LoVo (cell line): ENCODE measurements at places on chromosomes 2 and 18.

DNA sequence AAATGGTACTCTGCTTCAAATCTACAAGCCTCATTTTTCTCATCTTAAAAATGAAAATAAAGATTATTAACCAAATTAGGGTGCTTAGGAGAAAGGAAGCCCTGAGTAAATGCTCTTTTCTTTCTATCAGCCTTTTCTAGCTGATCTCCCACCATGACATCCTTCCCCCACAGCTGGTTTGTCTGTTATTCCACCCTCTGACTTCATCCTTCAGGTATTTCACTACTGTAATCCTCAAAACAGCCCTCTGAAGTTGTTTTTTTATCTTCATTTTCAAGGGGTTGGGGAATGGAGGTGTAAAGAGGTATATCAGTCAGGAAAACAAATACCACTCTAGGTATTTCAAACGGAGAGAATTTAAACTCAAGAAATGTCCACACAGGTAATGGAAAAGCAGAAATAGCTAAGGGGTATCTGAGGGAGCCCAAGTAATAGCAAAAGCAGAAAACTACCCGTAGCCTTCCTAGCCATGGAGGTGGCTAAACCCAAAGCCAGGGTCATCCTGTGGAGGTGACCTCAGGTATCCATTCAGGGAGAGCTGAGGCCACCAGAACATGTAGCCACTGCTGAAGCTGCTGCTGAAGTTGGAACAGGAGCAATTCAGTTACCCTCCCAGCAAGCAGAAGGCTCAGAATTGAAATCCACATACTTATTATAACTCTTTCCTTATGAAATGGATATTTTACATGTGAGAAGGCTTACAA is 990.9 kb upstream of the ACVR2A start:
- DNase-seq = no peak

- no peak for DNase-seq
These were observed 7.1 kb upstream of the SOS1 start for GRCh38 chr2:39127973-39128372.

- DNase-seq = no peak
These were observed 213.0 kb upstream of the RAB6C start for GRCh38 chr2:129766374-129766993.

- no peak for DNase-seq
These were observed 62.4 kb downstream of the DDX1 start for GRCh38 chr2:15653806-15654726.

- DNase-seq = no peak
These were observed 14.9 kb downstream of the TYW5 start for GRCh38 chr2:199940373-199940772.

- DNase-seq = no peak
These were observed 28.7 kb downstream of the COPS9 start for GRCh38 chr2:240107477-240107796.

- DNase-seq = no peak
These were observed 15.2 kb upstream of the NCL start for GRCh38 chr2:231479455-231479854.

- no peak for DNase-seq
These were observed 181.2 kb upstream of the LRATD1 start for GRCh38 chr2:14451312-14451711.

DNA sequence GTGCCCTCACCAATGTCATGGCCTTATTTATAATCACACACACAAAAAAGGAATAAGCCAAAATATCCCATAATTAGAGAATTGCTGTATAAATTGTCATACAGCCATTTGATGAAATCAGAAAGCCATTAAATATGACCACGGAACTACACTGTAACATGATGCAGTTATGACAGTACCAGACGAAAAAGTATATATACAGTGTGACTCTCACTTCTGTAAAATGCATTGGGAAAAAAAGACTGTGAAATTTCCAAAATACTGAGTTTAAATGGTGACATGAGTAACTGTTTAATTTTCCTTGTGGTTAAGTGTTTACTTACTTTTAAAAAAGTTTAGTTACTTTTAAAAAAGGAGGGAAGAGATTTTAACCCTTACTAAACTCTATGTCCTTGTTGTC is 25.4 kb downstream of the UXS1 start:
- no peak for DNase-seq

DNA sequence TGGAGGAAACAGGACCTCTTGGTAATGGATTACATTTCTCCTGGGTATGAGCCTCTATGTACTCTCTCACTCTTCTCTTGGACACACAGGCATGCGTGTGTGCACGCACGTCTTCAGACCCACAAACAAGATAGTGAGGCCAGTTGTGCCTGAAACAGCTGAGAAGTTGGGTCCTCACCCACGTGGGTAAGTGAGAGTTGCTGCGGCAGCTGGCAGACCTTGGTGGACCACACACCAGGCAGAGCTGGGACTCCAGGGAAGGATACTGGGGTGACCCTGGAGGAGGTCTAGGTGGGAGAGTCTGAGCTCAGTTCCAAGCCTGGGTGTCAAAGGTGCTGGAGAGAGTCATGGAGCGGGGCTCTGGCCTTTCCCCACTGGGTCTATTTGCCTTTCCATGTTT is 194.3 kb downstream of the HAUS1 start:
- DNase-seq = no peak

GRCh38 chr2:221494556-221494955 is 77.5 kb downstream of the EPHA4 start:
- peak; percentile 66 for DNase-seq

GRCh38 chr2:16972276-16972675 is 306.6 kb upstream of the CYRIA start:
- DNase-seq = no peak

GRCh38 chr2:219285894-219286425 is 6.8 kb downstream of the DNAJB2 start:
- DNase-seq = no peak

DNA sequence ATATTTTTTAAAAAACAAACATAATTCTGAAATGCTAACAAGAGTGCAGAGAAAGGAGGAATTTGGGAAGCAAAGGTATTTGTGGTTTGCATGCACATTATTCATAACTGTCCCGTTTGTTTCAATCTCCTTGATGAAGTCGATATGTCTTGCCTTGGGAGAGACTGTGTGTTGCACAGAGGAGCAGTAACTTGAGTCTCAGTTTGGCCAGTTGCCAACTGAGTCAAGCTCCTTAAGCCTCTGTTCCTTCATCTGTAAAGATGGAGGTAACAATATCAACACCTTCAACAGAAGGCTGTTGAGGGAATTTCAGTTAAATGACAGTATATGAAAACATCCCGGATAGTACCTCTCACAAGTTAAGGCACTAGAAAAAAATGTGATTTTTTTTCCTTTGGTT is 226.2 kb downstream of the ASXL3 start:
- peak; percentile 8 for DNase-seq

DNA sequence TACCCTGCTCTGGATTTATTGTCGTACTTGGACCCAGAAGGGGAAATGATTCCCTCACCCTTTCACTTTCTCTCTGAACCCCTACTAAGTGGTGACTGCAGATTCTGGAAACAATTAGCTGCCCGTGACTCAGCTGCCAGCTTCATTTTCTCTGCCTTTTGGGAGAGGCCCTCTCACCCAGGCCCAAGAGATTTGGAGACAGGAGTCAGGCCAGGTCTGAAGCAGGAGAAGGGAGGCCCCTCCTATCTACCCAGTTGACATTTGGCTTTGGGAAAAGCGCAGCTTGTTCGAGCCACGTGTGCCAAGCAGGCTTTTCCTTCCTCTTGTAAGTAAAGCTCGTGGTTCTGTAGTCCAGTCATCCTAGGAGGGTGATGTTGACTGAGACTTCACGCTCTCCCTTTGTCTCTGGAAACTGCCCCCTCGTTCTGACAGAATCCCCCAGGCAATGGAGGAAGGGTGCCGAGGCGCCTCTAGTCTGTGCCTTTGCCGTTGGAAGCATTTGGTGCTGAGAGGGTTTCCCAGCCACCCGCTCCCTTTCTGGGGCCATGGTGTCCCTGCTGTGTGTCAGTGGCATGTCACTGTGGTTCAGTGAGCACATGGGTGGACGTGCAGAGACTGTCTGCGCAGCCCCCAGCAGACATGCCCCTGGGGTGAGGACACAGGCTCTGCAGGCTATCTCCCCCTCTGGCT is 8.6 kb downstream of the OXER1 start:
- no peak for DNase-seq

GRCh38 chr18:10315522-10315921 is 138.9 kb upstream of the APCDD1 start:
- DNase-seq = no peak

DNA sequence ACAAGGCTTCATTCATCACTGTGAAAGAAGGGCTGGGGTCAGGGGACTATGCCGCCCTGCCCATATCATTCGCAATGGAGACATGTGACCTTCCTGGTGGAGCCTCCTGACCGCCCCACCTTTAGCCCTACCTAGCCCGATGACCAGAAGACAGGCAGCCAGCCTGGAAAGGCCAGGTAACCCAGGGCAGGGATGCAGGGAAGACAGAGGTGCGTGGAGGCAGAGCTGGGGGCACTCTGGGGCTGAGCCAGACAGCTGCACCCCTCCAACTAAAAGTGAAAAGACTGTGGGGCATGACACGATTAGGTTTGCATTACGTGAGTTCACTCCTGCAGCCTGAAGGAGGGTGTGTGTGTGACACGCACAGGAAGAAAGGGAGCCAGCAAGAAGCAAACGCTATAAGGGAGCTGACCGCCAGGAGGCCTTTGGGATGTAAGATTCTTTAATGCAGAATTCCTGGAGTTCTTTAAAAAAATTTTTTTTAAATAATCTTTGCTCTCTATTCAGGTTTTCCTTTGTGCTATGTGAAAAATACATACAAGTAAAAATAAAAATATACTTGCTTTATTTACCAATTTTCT is 3.7 kb upstream of the HES6 start:
- no peak for DNase-seq

GRCh38 chr2:67234440-67234839 is 162.7 kb upstream of the ETAA1 start:
- DNase-seq = no peak

DNA sequence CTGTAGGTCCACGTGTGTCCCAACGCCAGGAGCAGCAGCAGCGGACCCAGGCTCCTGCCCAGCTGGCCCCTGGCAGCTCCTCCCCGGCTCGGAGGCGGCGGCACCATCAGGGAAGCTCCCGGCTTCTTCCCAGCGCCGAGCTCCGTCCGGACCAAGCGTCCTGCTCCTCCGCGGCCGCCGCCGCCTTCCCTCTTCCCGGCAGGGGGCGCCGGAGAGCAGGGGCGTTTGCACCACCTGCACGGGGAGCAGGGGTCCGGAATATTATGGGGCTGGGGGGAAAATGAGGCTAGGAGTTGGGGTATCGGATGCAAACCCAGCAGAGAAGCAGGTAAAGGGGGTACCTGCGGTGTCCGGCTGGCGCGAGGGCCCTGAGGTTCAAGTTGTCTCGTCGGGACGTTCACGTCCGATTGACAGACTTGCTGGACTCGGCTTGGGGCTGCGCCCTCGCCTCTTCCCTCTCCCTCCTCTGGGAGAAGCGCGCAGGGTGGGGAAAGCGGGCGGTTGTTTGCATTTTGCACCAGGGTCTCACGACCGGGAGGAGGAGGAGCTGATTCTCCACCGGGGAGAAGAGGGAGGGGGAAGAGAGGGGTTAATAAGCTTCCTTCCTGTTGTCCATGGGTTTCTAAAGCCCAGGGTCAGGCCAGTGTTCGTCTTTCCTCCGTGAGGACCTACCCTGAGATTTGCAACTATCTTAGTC is at the start of gene CCBE1:
Gene CCBE1 (minus strand): TSS at position 188 of the 697 bp plus-strand sequence.
- DNase-seq = peak; percentile 30

DNA sequence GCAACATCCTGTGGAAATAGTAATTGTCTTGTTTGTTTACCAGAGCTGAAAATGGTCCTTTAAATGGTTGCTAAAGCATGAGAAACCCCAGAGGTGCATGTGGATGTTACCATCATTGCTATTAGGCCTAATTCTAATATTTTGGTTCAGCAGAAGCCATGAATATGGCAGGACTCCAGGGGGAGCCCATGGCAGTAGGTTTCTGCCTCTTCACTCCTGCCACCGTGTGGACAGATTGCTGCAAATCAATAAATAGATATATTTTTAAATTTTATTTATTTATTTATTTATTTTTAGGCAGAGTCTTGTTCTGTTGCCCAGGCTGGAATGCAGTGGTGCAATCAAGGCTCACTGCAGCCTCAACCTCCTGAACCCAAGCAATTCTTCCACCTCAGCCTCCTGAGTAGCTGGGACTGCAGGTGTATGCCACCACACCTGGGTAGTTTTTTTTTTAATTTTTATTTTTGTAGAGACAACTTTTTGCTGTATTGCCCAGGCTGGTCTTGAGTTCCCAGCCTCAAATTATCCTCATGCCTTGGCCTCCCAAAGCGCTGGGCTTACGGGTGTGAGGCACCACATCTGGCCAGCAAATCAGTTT is 54.9 kb upstream of the CAPN13 start:
- peak; percentile 50 for DNase-seq

GRCh38 chr2:81266106-81266505 is 961.6 kb upstream of the LRRTM1 start:
- DNase-seq = no peak

DNA sequence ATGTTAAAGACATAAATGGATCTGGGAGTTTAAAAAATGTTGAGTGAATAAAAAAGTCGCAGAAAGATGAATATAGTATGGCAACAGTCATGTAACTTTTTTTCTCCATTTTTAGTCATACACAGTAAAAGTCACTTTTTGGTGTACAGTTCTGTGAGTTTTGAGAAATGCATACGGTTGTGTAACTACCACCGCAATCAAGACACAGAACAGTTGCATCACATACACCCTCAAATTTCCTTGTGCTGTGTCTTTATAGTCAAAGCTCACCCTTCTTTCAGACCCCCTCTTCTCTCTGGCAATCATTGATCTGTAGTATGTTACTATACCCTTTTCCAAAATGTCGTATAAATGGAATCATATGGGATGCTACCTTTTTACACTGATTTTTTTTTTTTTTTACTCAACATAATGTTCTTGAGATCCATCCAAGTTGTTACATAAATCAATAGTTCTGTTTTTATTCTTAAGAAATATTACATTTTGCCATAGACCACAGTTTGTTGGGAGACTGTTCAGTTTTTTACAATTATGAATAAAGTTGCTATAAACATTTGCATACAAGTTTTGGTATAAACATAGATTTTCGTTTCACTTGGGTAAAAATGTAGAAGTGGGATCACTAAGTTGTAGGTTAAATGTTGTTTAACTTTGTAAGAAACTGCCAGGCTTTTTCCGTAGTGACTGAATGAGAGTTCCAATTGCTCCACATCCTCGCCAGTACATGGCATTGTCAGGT is 35.4 kb upstream of the AGFG1 start:
- DNase-seq = no peak

DNA sequence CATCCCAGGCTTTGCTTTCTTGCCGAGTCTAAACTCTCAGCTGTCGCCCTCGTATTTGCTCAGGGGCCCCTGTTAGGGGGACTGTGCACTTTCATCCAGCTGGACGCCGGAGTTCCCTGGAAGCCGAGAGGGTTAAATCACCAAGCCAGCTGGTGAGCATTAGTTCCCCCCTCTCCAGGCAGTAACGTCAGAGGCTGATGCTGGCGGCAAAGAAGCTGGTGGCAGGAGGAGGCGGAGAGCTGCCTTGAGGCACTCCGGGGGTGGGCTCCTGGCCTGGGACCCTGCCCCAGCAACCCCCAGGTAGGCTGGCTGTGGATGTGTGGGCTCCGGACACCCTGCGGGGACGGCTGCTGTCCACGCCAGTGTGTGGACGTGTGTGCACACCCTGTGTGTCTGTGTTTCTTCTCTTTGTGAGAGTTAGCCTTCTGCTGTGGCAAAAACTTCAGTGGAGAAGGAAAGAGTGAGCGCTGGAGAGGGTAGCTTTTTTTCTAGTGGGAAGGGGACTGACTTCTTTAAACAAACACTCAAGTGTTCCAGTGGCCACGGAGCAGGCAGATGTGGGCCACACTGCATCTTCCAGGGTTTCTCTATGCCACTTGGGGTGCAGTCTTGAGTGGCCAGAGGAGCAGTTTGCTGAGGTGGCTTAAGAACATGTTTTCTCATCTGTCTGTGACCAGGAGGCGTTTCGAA is 84.7 kb downstream of the GLI2 start:
- DNase-seq = no peak

GRCh38 chr2:186508263-186508662 is 22.2 kb downstream of the ZC3H15 start:
- DNase-seq = no peak
